ENCODE measurements at places on chromosomes 5 and 9.

- DNase-seq, result no peak
These were observed 95.9 kb downstream of the UGCG start for GRCh38 chr9:111992523-111992922.

GRCh38 chr5:171420431-171421241, 1.2 kb downstream of the FGF18 start:
- DNase-seq, result no peak

DNA sequence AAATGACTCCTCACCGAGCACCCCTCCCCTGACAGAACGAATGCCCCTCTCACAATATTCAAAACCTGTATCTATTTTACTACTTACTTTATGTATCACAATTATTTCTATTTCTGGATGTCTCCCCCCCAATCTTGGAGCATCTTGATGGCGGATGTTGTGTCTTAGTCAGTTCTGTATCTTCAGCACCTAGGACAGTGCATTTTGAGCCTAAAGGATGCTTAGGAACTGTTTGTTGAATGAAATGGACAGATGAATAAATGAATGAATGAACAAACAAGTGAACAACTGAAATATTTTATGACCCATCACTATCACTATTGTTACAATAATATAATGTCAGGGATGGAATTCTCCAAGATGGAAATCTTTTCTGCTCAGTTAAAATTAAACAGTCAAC, 295.7 kb downstream of the DNAH5 start:
- no peak for DNase-seq

DNA sequence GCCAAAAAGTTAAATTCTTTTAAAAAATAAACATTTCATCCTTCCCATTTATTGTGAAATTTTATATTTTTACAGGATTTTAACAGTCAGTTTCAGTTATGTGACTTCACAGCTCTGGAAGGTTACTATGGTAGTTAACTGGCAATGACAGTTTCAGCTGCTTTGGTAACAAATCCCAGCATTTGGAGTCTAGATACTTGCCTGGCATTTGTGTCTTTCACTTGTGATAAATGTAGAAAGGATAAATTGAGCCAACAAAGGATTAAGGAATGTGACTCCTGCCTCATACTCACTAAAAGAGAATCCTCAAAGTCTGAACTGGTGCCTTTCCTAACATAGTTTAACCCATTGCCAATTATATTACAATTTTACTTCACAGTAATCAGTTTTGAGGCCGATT, 315.5 kb downstream of the FER start:
- no peak for DNase-seq

DNA sequence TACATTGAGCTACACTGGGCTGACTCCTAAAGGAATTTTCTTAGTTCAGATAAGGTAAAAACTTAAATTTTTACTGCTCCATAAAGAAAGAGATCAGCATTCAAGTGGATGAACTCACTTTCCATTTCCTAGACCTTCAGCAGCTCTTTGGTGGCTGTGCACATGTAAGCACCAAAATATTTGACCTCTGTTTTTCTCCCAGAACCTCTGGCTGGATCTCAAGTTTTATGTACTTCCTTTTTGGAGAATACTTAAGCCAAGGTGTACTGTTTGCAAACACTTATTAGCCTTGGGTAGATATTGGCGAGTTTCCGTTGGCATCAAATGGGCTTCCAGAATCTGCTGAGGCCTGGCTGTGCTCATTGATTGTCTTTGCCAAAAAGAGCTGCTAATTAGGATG, 10.3 kb downstream of the TNC start:
- DNase-seq, result no peak

- DNase-seq, result no peak
These were observed 6.3 kb upstream of the GZMA start for GRCh38 chr5:55096182-55096581.

DNA sequence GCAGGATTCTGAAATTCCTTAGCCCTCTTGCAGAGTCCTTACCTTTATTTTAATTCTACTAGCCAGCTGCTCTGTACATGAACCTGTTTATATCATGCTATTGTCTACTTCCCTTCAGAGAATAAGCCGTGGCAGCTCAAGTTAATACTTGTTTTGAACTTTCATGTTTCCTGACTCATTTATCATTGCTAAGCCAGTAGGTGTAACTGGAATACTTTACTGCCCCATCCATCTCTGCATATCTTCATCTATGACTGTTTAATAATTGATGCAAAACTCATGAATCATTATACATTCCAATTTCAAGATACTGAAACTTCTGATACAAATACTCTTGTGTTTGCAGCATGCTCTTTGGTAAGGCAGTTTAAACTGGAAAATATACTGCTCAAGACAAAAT, 174.7 kb downstream of the PPP2R2B start:
- no peak for DNase-seq

- no peak for DNase-seq
These were observed 497 bp downstream of the NSA2 start for GRCh38 chr5:74767579-74767913.

Data from activated T-cell treated with anti-CD3 and anti-CD28 coated beads for 1 hour (primary cell).